ENCODE measurements at places on chromosomes 3 and 15.
A peak's percentile ranks its signal among the peaks of the same experiment; 100 is the strongest.

DNA sequence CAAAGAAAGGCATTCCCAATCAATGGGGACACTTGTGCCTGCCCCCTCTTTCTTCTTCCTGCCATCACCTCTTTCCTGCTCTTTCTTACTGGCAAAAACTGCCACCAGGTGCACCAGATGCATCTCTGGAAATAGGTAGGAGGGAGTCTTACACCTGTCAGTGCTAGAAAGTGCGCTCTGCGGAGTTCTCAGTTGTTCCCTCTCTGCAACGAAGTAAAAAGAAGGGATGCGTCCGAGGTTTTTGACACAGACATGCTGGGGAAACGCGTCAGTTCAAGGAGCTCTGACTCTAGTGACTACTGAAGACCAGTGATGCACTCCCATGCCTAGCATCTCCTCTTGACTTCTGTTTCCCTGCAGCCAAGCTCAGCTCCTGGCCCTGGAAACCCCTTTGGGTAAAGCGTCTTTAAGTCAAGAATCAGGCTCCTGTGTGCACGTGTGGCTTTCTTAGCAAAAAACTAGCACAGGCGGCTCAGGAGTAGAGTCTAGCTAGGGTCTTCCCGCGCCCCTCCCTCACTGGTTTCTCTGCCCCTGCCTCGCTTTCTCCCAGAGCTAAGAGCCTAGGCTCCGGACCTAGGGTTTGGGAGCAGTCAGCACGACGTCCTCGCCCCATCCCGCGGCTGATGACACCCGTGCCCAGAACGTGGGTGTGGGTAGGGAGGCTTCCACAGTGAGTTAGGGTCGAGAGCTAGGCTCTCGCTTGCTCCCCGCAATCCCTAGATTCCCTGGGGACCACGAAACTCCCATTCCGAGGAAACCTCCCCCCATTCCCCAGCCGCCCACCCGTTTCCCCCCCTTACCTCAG lies 564 bp upstream of the GRM7 start:
- DNase-seq = no peak

DNA sequence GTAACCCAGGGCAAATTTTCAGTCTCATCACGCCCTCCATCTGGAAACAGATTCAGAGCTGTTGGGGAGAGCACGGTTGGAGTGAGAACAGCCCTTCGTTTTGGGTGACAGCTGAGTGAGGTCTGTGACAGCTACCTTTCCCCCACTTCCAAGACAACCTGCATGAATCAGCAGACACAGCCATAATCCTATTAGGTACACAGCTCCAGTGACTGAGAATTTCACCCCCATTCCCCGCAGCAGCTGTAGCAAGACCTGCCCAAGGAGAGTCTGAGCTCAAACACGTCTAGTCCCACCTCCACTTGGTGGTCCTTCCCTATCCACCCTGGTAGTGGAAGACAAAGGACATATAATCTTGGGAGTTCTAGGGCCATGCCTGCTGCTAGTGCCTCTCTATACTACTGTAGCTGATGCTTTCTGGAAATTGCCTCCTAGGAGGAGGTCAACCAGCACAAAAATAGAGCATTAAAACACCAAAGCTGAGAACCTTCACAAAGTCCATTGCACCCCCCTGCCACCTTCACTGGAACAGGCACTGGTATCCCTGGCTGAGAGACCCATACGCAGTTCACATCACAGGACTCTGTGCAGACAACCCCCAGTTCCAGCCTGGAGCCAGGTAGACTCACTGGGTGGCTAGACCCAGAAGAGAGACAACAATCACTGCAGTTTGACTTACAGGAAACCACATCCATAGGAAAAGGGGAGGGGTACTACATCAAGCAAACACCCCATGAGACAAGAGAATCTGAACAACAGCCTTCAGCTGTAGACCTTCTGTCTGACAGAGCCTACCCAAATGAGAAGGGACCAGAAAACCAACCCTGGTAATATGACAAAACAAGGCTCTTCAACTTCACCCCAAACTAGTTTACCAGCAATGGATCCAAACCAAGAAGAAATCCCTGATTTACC lies 448.6 kb upstream of the CBLB start:
- DNase-seq = no peak

- no peak for DNase-seq
Measured at GRCh38 chr15:81940467-81941451, 105.1 kb downstream of the MEX3B start.

GRCh38 chr3:127195417-127195816 lies 2.5 kb downstream of the PRR23E start:
- no peak for DNase-seq

- no peak for DNase-seq
Measured at GRCh38 chr15:69482686-69483256, 30.2 kb downstream of the RPLP1 start.

DNA sequence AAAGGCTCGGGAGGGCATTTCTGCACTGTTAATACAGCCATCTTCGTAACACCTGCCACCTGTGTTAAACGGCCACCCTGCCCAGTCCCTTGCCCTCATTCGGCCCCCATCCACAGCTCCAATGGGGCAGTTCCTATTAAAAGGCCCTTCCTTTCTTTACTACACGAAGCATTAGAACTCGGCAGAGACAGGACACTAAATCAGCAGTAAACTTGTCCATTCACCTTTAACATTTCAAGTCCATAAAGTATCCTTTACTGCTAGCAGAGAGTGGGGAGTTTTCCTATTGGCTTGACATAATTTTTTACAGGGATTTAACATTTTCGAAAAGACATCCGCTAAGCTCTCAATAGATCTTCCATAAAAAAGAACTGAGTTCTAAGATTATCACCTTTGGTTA lies 76.3 kb downstream of the LRRN1 start:
- DNase-seq = no peak

GRCh38 chr3:76497636-76498035 lies 542.3 kb upstream of the ROBO2 start:
- DNase-seq = no peak

GRCh38 chr3:139509631-139510030 lies 29.9 kb downstream of the RBP1 start:
- DNase-seq = no peak

- no peak for DNase-seq
Measured at GRCh38 chr3:83946554-83946953, 1012.2 kb upstream of the CADM2 start.

DNA sequence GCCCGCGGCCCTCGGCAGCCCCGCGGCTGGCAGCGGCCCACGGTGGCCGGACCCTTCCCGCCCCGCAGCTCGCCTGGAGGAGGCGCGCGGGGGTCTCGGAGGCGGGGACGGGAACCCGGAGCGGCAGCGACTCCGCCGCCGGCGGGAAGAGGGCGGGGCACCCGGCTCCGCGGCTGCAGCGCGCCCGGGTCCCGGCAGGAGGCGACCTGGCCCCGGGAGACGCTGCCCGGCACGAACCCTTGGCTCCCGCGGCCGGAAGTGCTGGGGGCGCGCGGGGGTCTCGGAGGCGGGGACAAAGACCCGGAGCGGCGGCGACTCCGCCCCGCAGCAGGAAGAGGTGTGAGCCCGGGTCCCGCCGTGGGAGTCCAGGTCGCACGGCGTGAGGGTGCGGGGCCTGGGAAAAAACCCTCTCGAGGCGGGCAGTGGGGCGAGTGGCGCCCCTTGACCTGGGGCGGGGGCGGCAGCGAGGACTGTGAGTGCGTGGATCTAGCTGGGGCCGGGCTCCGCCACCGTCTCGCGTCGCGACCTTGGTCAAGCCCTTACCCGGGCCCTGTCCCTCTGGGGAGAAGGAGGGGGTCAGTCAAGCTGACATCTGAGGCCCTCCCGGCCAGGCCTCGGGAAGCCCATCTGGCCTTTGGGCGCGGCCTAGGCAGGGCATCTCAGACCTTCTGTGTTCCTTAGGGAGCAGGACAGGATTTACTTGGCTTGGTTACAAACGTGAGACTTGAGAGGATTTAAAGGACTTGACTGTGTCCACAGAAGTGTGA lies at the start of gene CIB2:
TSS of gene CIB2 (minus strand) at position 151 of the 767 bp plus-strand sequence. CDS start 230 bp downstream, outside the sequence.
- DNase-seq = peak; percentile 80

GRCh38 chr3:131688370-131688769 lies 185.6 kb upstream of the MRPL3 start:
- DNase-seq = no peak

DNA sequence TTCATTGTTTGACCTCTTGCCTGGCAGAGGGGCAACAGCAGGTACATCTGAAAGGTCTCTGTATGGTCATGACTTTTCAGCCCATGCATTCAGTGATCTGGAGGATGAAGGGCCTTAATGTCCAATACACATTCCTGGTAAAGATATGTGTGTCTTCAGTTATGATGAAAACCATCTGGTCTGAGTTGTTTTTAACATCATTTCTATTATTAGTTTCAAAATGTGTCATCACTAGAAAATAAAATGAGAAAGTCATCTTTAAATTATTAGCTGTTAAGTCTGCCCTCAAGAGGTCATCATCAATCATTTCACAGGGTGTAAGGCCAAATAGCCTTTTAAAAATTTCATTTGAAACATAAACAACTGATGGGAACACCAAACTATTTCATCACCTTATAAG lies 92.1 kb upstream of the PLSCR4 start:
- no peak for DNase-seq

DNA sequence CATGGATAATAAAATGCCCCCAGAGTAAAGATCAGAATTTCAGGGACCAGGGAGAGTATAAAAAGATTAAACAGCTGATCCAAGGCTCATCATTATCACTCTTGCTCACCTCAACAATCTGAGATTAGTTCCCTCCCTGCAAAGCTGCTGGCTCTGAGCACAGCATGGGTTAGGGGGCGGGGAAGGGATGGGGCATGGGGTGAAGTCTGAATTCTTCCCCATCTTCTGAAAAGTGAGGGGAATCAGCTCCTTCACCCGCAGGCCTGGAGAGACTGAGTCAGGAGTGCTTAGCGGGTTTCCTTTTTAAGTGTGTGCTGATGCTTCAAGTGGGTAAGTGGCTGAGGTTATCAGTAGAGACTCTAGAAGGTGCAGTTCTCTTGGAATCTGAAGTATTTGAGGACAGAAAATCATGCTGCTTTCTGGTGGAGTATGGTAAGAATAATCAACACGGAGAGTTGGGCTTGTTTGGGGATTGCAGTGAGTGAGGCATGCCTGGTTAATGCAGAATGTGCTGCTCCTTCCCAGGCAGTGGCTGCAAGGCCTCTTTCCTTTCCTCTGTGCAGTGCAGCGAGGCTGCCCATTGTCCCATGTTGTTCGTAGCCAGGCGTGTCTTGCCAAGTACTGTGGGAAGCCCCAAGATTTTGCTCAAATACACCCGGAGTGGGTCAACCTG lies 59.2 kb upstream of the TRAK1 start:
- DNase-seq = no peak

DNA sequence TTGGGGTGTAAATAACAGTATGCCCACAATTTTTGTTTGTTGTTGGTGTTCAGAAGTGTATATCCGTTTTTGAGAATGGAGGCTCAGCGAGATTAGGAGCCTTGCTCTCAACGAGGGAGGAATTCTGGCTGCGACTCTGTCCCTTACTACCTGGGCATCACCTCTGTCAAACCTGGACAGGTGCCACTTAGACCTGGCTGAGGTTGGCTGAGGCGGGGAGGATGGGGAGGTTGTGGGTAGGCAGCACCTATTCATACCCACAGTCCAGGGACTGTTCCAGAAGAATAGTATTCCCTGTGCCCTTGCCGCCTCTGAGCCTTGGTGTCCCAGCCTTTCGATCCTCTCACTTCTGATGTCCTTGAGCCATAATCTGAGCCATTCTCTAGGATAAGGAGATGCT lies 99.9 kb downstream of the LINGO1 start:
- no peak for DNase-seq

- DNase-seq = no peak
Measured at GRCh38 chr3:169203631-169204550, 459.6 kb downstream of the MECOM start.

DNA sequence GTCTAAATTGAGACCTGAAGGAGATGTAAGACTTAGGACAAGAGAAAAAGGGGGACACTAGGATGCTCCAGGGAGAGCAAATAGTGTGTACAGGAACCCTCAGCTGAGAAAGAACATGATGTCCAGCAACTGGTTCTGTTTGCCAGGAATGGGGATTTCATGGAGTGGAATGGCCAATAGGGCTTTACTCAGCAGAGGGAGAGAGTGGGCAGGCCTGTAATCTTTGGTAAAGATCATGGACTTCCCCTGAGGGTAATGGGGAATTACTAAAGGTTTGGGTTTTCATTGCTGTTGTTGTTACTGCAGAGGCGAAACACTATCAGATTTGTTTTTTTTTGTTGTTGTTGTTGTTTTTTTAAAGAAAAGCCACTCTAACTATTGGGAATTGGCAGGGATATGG lies 99.0 kb downstream of the SCN11A start:
- no peak for DNase-seq

- no peak for DNase-seq
Measured at GRCh38 chr3:144259267-144259666, 287.6 kb downstream of the DIPK2A start.

DNA sequence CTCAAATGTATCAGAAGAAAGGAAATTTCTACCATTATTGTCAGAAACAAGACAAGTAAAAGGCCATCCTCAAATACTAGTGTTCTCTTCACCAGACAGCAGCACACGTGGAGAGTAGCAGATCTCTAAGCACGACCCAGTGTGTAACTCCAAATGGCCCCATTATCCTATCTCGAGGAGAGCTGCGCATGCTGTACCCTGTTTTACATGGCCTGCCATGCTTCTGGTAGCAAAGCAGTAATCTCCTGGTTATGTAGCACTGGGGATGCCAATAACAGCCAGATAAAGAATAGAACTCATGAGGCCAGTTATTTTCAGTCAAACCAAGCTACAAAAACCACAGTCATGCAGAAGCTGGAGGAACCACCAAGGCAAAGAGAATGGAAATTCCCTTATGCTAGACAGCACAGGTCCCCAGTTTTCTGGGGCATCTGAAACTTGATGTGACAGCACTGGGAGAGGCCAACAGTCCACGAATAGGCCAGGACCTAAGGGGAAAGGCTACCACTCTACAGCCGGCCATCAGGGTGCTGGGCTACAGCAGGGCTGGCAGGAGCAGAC lies 73.0 kb downstream of the LIPC start:
- DNase-seq = no peak

- no peak for DNase-seq
Measured at GRCh38 chr15:31108836-31109235, 7.3 kb upstream of the TRPM1 start.

DNA sequence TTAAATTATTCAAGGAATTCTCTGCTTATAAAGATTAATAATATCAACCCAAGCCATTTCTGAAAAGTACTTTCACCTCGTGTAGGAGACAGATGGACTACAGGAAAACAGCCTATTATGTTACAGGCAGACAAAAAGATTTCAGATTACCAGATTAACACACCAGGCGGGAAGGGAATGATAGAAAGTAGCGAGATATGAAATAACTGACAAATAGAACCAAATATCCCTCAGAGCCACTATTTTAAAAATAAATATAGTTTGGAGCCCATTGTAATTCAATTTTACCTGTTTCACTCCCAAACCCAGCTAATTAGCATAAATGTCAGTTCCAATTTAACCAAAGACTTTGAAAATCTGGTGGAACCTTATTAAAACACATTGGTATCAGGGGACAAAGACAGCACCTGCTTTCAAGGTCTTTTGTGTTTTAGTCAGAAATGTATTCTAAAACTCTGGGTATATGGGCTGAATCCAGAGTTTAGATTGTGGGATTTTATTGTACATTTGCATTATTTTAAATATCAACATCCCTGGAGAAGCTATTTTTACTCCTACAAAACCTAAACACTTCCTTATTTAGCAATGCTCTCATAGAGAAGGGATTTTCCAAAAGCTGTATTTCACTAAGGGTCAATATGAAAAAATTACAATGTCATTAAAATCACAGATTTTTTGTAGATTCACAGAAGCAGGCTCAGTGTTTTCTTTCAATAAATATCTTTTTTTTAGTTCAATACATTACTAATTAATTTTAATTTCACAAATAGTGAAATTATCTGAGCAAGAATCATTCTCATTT lies 138.4 kb downstream of the TNIK start:
- no peak for DNase-seq
